Upper lobe of left lung (tissue), 6 donors: ENCODE measurements at places on chromosomes 1 and 21. TPM values are rescaled to one million over a fixed set of nuclear protein-coding genes. Genes with fewer than 3 reads are reported as not detected.

DNA sequence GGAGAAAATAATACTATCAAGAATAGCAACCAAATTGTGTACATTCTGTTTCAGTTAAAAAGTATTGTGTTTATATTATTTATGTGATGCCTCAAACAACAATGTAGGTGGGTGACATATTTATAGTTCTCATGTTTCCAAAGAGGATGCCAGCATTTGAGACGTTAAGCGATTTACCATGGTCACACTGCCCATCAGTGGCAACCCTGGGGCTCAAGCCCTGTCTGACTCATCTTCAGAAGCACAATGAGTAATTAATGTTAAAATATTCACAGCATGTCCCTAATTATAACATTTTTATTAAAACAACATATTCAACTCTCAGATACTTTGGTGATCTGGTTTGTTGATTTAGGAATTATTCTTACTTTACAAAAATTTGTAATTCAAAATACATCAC is 409.4 kb downstream of the BRINP3 start:
- DNase-seq, result no peak

ZBTB8B gene
- under 0.01 TPM for total RNA-seq

DNA sequence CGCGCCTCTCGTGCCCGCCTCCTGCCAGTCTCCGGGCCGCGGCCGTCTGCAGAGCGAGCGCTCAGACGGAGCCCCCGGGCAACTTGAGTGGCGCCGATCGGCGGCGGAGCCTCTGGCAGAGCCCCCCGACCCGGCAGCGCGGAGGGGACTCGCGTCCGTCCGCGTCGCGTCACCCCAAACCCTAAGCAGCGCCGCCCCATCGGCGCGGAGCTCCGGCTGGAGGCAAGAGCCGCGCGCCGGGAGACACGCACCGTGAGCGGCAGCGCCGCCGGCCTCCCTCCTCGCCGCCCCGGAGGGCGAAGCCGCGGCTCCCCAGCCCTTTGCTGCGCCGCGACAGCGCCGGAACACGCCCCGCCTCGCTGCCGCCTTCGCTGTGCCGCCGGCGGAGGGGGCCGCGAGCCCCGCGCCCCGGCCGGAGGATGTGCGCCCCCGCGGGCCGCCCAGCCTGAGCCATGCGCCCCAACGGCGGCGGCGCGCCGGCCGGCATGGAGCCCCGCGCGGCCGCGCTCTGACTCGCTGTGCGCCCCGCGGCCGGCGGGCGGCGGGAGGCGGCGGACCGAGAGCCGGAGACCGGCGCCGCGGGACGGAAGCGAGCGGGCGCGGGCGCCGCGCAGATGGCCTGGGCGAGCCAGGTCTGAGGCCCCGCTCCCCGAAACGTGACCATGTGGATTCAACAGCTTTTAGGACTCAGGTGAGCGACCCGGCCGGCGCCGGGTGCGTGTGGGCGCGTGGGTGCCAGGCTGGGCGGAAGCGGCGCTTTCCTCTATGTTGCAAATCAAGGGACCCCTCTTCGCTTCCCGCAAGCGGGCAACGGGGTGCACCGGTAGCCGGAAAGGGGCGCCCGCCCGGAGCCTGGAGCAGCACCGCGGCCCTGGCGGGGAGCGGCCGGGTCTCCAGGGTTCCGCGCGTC is 610 bp downstream of the AJAP1 start:
- peak; percentile 83 for DNase-seq

DNA sequence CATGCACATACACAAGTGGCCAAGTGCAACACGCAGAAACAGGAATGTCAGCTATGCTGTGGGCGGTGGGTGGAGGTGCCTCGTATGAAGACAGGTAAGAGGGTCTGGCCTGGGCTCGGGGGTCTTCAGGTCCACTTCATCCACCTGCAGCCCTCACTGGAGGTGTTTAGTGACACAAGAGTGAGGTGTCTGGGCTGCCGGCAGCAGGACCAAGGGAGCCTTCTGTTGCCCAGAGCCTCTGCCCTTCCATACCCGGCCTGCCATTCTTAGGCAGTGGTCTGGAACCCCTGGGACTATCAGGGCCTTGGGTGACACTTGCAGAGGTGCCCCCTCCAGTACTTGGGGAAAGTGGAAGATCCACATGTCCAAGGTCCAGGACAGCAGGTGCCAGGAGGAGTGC is 21.7 kb upstream of the ACTRT2 start:
- no peak for DNase-seq

GRCh38 chr1:41862384-41863221 is 56.1 kb downstream of the HIVEP3 start:
- no peak for DNase-seq

DNA sequence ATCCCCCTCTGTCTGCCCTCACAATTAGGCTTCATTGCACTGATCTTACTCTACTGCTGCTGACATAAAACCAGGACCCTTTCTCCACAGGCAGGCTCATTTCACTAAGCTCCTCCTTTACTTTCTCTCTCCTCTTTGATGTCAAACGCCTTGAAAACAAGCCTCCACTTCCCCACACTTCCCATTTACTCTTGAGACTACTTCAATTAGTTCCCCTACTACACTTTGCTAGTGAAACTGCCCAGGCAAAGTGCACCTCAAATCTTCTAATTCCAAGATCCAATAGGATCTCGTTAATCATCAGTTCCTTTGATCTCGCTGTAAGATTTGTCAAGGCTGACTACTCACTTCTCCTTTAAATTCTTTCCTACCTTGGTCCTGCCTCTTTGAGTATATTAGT is 5.9 kb upstream of the CDC20 start:
- no peak for DNase-seq

- no peak for DNase-seq
These were observed 10.1 kb upstream of the CNN3 start for GRCh38 chr1:94936861-94937620.

DNA sequence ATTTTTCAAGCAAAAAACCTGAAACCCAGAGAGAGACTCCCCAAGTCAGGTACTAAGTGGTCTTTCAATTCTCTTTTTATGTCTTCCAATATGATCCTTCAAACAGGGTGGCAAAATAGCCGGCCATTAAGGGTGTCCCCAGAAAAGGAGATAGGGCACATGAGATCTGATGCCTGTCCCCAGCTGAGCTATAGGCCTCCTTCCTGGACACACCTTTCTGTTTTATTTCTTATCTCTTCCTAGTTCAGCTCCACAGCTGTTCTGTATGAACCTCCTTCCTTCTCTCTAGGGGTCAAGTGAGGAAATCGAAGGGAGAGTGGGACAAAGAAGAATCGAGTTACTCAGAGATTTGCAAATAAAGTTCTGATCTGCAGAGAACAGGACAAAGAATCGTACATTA is 112.4 kb upstream of the ATP1A1 start:
- no peak for DNase-seq

- DNase-seq, result no peak
These were observed 87.5 kb downstream of the RWDD3 start for GRCh38 chr1:95321531-95321930.

ZNF593 gene
- 31.7 TPM for total RNA-seq

CLCNKA gene
- total RNA-seq, result 0.20 TPM

WNT9A gene
- 15.5 TPM for total RNA-seq

RHBG gene
- total RNA-seq, result not detected

DNA sequence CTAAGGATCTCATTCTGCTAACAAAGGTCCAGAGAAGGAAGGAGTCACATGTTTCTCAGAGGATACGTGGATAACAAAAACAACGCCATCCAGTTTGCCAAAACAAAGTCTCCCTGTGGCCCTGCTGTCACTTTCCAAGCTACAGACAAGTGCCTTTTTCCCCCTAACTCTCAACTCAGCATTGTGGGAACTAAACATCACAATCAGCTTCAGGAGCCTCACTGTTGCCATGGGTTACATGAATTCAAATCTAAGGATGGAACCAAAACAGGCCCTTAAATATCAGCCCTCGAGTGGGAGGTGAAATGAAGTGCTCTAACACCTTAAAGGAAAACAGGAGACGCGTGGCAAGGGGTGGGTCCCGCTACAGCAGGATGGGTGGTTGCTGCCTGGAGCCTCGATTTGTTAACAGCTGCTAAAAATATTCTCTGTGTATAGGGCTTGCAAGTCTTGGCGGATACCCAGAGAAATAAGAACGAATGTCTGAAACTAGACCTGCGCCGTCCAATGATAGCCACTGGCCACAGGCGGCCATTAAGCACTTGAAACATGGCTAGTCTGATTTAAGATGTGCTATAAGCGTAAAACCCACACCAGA is 66.4 kb upstream of the SOD1 start:
- DNase-seq, result no peak

DNA sequence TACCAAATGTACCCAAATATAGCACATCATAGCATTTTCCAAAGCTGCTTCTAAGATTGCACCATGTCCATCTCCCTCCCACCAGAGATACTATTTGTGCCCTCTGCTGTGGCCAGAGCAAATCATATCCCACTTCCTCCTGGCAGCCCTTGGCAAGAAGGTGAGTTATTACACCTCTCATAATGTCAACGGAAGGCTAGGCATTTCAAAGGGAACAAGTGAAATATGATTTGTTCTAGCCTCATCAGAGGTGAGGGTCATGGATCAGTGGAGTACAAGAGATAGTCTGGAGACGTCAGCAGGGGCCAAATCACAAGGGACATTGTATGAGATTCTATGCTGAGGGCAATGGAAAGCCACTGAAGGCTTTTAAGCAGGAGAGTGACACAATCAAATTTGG is 90.2 kb upstream of the BCAR3 start:
- DNase-seq, result no peak

DNA sequence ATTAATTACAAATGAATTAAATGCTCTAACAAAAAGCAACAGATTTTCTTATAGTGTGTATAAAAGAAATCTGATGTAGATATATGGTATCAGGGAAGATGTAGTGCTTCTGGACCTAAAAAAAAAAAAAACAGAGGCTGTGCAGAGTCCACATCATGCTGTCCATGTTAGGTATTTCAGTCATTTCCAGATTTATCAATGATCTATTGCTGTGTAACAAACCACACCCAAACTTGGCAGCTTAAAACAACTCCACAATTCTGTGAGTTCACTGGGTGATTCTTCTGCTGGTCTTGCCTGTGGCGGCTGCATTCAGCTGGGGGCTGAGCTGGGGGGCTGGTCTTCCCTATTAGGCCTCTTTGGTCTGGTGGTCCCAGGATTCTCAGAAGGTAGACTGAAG is 52.3 kb upstream of the C1orf146 start:
- no peak for DNase-seq

DNA sequence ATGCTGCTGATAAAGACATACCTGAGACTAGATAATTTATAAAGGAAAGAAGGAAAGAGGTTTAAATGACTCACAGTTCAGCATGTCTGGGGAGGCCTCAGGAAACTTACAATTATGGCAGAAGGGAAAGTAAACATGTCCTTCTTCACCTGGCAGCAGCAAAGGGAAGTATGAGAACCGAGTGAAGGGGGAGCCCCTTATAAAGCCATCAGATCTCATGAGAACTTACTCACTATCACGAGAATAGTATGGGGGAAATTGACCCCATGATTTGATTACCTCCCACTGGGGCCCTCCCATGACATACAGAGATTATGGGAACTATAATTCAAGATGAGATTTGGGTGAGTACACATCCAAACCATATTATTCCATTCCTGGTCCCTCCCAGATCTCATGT is 154.4 kb downstream of the FASLG start:
- no peak for DNase-seq

PRELP gene
- total RNA-seq, result 54.8 TPM

GRCh38 chr1:216598448-216598847 is 124.8 kb downstream of the ESRRG start:
- DNase-seq, result no peak

DNA sequence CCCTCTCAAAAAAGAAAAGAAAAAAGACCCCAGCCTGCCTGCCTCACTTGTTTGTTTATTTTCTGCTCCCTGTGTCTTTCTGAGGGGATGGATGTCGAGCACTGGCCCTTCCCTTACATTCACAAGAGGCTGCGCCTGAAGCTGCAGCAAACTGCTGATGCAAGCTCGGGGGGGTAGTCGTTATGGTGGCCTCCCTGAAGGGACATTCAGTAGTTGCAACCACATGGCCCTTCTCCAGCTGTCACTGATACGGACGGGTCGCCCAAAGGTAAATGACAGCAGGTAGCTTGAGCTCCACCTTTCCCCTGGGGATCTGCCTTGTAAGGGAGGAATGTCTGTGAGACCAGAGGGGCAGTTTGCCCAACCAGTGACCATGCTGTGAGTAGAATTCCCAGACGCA is 17.7 kb downstream of the PLEKHM2 start:
- no peak for DNase-seq

- peak; percentile 63 for DNase-seq
These were observed 10.0 kb downstream of the SCNN1D start for GRCh38 chr1:1290238-1290731.

KLHDC9 gene
- 7.4 TPM for total RNA-seq

DNA sequence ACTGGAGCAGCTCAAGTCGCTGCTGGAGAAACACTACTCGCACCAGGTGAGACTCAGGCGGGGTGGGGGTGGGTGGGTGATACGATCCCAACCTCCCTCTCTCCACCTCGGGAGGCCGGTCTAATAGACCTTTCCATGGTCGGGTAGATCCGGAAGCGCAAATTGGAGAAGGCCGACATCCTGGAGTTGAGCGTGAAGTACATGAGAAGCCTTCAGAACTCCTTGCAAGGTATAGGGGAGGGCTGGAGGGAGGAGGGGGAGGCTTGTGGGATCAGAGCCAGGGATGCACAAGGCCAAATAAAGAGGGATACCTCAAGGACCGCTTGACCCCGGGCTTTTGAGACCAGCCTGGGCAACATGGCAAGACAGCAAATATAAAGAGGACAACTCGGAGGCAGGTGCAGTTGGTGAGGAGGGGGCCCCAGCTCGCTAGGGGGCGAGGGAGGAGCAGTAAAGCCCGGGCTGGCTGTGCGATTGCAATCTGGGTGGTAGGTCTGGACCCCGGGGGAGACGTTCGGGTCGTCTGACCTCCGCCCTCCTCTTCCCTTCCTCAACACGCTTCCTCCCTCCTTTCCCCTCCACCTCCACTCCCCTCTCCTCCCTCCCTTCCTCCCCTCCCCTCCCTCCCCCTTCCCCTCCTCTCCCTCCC is 546 bp downstream of the HES3 start:
- no peak for DNase-seq

DNA sequence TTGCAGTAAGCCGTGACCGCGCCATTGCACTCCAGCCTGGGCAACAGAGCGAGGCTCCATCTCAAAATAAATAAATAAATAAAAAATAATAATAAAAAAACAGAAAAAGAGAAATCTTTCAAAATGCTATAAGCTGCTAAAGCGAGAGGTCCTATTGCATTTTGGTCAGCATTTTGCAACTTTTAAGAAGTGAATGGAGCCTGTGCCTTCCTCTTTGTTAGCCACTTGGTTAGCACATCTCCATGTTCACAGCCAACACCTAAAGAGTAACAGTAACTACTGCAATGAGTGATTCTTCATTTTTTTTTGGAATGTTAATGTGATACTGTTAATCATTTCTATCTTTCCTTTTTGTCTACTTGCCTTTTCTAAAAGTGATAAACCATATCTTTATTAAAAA is 80.6 kb downstream of the ERG start:
- DNase-seq, result no peak
